Natural killer cell (primary cell): ENCODE measurements at places on chromosomes 7 and 10.

DNA sequence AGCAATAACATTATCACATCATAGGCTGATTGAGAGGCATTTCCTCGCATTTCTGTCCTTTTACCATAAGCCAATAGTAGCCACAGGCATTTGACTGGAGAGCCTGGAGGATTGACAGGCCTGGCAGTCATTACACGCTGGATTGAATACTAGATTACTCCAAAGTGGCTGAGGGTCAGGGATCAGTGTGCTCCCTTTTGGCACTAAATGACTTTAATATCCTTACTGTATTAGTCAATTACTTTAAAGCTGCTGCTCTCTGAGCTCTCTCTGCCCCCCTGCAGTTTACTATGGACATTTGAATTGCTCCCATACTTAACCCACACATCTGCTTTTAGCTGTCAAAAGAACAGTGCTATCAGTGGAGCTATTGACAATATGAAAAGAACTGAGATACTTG is 302.0 kb downstream of the TFEC start:
- DNase-seq: no peak

DNA sequence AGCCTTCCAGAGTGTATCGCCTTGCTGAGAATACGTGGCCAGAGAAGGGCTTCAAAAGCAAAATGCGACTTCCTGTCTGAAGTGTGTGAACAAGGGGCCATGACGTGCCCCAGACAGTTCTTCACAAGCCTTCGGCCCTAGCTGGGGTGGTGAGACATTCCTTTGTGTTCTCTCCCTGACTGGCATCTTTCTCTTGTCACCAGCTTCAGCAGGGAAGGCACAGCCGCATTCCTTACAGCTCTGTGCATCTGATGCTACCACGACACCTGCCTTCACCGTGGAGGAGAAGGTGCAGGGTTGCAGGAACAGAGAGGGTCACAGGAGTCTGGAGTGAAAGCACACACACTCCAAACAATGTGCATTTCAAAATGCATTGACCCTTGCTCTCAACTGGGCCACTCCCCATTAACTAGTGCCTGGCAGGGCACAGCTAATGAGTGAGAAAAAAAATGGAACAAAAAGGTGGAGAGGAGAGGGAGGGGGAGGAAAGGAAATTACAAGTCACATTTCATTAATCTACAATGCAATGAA is 93.4 kb downstream of the GPR26 start:
- no peak for DNase-seq

DNA sequence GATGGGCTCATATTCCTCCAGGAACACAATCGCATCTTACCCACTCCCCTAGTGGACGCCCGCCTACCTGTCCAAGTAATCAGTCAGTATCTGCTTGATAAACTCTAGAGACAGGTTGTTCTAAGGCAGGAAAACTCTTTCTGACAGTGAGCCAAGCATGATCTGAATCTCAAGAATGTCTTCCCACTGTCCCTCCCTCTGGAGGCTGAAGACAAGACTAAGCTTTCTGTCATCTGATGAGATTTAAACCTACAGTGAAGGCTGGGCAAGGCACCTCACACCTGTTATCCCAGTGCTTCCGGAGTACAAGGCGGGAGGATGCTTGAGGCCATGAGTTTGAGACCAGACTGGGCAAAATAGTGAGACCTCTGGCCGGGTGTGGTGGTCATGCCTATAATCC is 586.6 kb downstream of the GALNT17 start:
- DNase-seq: no peak

- no peak for DNase-seq
Observed at GRCh38 chr7:82964150-82964882, 198.4 kb downstream of the PCLO start.

DNA sequence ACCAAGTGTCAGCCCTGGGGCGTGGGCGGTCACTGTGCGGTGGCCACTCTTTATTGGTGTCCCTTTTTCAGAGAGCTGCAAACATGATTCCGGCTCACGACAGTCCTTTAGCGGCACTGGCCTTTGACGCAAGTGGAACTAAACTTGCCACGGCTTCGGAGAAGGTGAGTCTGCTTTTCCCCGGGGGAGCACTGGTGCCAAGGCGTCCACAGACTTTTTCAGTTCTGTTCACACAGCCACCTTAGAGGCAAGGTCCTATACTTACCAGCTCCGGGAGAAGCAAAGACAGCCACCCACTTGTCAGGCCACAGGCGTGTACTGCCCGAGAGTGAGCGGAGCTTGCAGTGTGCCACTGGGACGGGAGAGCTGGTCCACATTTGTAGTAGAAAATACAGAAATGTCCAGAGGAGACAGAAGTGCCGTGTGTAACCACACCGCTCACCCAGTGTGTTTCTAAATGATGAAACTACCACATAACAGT is 27.9 kb downstream of the WIPI2 start:
- no peak for DNase-seq

- no peak for DNase-seq
Observed at GRCh38 chr10:88852327-88852726, 683 bp upstream of the ANKRD22 start.

DNA sequence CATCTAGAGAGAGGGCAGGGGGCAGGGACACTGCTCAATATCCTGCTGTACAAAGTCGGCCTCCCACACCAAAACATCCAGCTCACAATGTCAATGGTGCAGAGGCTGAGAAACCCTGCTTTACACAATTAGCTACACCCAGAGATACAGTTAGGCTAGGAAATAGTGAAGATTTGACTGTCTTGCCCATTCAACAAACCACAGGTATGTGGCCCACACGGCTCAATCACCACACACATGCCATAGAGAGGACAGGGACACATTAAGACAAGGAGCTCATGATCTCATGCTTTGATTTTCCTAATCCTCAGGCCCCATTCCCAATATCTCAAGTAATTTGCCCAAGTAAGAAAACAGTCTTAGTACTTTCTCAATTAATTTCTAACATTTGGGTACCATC is 110.4 kb downstream of the OSBPL3 start:
- no peak for DNase-seq

- no peak for DNase-seq
Observed at GRCh38 chr7:108252177-108252576, 122.0 kb upstream of the LAMB4 start.

DNA sequence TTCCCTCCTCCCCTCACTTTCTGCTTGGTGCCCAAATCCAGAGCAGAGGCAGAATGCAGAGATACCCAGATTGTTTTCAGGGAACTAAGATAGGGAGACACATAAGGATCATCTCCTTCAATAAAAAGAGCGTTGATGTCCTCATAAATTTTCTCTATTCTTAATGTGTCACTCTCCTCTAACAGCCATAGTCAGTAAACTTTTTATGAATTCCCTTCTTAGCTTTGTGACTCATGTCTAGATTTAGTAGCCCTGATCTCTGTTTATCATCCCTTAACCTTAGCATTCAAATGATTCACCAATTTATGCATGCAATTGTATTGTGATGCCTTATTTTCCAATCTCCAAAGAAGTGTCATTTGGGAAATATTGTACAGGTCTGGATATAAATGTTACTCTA is 995.5 kb upstream of the C7orf33 start:
- DNase-seq: no peak
